ENCODE measurements at places on chromosomes 13 and 19. TPM values are rescaled to one million over a fixed set of nuclear protein-coding genes. Genes with fewer than 3 reads are reported as not detected.

GRCh38 chr13:110415669-110416068 is 108.6 kb downstream of the COL4A2 start:
- DNase-seq: no peak

GRCh38 chr19:47221890-47222289 is 9.1 kb downstream of the BBC3 start:
- no peak for DNase-seq

Gene PTGIR
- 23.2 TPM for total RNA-seq

Gene NLRP11
- total RNA-seq: not detected

Gene ATXN8OS
- not detected for total RNA-seq

GRCh38 chr13:50261130-50261901 is 246.1 kb downstream of the KCNRG start:
- no peak for DNase-seq

DNA sequence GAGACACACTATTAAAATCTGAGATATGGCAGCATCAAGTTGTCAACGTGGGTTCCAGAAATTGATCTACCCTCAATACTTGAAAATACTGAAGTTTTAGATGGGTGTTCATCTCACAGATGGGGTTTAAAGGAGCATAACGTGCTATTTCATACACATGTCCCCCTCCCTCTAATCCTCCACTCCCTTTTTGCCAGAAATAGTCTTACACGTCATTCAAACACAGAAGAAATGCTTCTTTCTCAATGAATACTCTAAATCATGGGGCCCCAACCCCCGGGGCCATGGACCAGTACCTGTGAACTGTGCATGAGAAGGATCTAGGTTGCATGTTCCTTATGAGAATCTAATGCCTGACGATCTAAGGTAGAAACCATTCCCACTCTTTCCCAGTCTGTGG is 19.6 kb downstream of the KLF12 start:
- no peak for DNase-seq

Gene MBD3L4
- total RNA-seq: not detected

GRCh38 chr13:27117952-27118351 is 53.7 kb downstream of the USP12 start:
- DNase-seq: no peak

- DNase-seq: no peak
Observed at GRCh38 chr13:102012299-102013293, 389.3 kb downstream of the FGF14 start.

GRCh38 chr13:111029957-111030609 is 85.0 kb upstream of the ARHGEF7 start:
- DNase-seq: no peak

GRCh38 chr13:113995051-113995601 is 21.2 kb upstream of the C13orf46 start:
- no peak for DNase-seq

- no peak for DNase-seq
Observed at GRCh38 chr19:28307963-28308362, 905.0 kb downstream of the UQCRFS1 start.

- peak; percentile 73 for DNase-seq
Observed at GRCh38 chr13:19864024-19864745, 736 bp upstream of the ZMYM5 start.

DNA sequence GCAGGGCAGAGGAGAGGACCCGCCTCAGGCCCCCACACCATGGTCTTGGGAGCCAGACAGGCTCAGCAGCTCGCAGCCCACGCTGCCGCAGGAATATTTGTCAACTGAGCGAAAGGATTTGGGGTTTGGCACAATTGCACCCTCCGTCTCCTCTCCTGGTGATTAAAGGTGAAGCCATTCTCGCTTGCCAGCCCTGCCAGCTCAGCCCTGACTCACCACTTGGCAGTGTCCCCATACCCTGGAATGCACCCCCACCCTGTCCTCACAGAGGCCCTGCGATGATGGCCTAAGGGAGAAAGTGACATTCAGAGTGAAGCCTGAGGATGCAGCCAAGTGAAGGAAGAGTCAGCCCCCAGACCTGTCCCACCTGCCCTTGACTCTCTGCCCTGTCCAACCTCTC is 18.8 kb downstream of the CYTH2 start:
- DNase-seq: peak; percentile 80

DNA sequence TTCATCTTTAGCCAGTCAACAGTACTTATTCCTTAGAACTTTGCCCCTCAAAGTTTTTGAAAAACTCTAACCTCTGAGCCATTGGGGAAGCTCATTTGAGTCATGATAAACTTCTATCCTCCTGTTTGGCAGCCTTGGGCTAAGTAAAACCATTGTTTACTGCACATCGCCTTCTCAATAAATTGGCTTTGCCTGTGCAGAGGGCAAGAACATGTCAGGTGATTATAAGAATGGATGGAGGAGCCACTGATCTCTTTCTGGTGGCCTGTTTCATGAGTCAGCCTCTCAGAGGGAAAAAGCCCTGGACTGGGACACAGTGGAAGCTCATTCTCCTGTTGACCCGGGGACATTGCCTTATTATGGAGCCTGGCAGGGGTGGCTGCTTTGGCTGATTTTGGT is 19.4 kb upstream of the PSG4 start:
- DNase-seq: no peak

- no peak for DNase-seq
Observed at GRCh38 chr19:33514885-33515551, 6.6 kb downstream of the PEPD start.

GRCh38 chr13:88926890-88927502 is 1255.8 kb downstream of the SLITRK5 start:
- no peak for DNase-seq

DNA sequence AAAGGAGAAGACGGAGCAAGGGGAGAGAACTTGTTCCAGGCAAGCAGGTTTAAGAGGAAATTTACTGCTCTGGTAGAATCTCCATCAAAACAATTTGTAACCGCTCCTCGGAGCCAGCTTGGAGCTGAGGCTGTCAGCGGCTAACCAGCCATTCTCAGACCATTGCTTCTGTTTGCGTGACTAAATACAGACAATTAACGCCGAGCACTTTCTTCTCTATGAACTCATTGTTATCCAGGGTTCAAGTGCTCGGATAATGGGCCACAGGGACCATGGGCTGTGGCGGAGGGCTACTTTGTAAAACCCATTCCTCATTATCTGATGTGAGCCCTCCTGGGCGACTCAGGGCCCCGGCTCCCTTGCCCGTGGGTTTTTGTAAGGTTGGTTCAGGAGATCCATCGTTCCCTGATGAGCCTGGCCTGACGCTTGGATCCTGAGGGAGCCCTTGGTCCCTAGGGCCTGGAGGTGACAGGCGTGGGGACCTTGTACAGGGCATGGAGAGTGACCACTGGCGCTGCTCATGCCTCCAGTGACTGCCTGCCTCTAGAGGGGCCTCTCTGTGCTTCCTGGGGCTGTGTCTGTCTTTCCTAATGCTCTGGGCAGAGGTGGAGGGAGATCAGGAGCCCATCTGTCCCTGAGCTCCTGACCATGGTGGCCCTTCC is 61.5 kb upstream of the ZNF536 start:
- DNase-seq: no peak

Gene FAM83E
- total RNA-seq: 0.18 TPM

GRCh38 chr13:54241719-54242118 is 1213.1 kb downstream of the OLFM4 start:
- no peak for DNase-seq

DNA sequence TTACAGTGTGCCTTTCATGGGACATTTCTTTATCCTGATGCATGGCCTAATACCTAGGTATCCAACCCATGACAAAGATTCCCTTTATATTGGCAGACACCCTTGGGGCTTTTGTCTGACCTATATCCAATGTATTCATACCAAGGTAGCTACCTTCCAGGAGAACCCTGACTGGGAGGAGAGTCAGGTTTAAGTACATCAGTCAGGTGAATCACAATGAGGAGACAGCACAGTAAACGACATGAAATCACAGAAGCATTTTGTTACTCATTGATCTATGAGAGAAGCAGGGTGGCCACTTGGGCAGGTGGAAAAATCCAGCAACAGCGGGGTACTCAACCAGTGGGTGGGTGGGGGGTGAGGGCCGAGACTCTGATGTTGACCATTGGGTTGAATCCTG is 527.4 kb upstream of the ATXN8OS start:
- no peak for DNase-seq

Gene SYCN
- total RNA-seq: not detected

Gene LCP1
- total RNA-seq: 0.99 TPM

- no peak for DNase-seq
Observed at GRCh38 chr13:111047326-111047725, 67.8 kb upstream of the ARHGEF7 start.

GRCh38 chr19:23071147-23071511 is 45.7 kb upstream of the ZNF730 start:
- DNase-seq: peak; percentile 3

Gene SCAMP4
- 51.6 TPM for total RNA-seq

DNA sequence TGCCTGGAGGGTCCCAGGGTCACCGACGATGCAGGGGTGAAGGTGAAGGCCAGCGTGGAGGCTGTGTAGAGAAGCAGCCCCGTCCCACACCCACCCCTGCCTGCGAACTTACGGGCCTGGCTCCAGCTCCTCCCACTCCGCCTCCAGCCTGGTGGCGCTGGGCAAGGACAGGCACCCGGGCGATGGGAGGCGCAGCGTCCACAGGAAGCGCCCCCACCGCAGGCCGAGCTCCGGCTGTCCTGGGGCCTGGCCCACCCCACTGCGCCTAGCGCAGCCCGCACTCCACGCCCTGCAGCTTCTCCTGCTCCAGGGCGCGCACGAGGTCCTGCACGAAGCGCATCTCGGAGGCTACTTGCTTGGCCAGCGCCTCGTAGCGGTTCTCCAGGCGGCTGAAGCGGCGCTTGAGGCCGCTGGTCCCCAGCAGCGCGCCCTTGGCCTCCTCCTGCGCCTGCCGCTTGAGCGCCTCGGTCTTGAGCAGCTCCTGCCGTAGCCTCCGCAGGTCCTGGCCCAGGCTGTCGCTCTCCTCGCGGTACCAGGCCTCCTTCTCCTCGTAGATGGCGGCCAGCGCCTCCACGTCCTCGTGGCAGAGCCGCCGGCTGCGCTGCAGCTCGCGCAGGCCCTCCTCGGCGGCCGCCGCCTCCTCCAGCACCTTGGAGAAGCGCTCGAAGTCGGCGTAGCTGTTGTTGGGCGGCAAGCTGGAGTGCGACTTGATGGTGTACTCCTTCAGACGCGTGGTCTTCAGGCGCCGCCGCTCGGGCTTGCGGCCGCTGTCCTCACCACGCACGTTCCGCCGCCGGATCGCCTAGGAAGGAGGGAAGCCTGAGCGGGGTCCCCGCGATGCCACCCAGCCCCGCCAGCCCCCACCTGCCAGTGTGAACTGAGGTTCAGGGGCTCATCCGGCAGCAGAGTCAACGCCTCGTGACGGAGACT is 11.8 kb downstream of the DAPK3 start:
- no peak for DNase-seq

Gene PDCD5
- total RNA-seq: 161 TPM

DNA sequence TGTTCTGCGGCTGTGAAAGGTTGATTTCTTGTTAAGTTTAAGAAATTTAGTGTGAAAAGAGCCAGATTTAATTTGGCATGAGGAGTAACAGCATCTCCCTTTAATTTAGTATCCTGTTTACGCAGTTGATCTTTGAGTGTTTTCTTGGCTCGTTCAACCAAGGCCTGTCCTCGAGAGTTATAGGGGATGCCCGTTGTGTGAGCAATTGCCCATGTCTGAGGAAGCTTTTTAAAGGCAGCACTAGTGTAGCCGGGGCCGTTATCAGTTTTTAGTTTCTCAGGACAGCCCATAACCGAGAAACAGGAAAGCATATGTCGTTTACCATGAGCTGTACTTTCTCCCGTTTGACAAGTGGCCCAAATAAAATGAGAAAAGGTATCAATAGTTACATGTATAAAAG is 47.5 kb upstream of the ZNF43 start:
- no peak for DNase-seq

Gene SIGLEC7
- total RNA-seq: 0.41 TPM

GRCh38 chr13:106352850-106353249 is 182.6 kb downstream of the EFNB2 start:
- DNase-seq: no peak

- no peak for DNase-seq
Observed at GRCh38 chr19:39927076-39927475, 7.4 kb downstream of the FCGBP start.

DNA sequence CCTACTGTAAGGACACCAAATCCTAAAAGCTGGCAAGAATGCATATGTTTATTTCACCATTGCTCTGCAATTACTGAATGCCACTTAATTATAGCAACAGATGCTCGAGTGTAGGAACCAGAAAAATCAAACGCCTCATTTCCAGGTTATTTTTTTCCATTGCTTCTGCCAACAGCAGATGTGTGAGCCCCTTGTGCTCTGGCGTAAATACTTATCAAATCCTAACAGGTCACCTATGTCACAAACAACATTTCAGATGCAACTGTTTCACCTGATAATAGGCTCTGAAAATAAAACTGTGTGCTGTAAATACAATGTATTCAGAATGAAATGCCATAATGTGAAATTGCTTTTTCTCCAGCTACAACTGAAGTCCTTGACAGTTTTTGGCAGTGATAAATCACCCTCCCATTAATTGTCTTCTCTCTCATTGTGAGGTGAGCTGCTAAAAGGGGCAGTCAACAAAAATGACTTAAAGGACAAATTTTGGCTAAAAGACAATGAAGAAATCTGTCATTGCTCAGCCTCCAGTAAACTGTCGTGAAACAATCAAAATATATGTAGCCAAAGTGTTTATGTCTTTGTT is 344.0 kb downstream of the DACH1 start:
- no peak for DNase-seq

DNA sequence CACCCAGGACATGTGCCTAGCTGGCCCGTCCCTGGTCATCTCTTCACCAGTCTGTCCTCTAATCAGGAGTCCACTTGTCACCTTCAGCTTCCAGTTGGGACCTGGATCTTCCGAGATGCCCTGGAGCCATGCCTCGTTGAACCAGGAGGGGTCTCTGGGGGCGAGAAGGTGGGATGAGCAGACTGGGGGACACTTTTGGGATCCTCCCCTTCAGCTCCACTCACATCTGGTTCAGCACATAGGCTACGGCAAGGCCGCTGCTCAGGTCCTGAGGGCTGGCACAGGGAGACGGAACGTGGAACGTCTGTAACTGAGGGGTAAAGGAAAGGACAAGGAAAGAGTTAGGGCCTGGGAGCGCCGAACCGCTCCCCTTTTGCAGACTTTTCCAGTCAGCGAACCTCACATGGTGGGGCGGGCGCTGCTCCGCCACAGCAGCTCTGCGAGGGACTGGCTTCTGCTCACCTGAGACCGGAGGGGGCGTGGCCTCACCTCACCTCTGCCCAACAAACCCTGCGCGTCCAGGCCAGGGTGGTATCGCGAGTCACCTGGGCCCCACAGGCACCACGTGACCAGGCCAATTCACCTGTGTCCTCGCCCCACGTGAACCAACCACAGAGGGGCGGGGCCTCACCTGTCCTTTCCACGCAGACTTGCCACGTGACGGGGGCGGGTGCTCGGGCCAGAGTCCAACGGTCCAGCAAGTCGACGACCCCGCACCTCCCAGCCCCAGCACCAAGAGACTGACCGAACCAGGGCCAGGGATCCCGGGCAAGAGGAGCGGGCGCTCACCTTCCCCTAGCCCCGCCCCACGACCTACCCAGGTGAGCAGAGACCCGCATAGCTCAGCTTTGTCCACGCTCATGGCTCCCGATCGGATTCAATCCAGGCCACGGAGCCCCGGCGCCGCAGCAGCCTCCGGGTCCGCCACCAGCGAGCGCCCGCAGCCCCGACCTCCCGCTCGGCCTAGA is at the start of gene HOOK2:
Gene HOOK2 (minus strand): TSS at position 965 of the 968 bp plus-strand sequence. CDS start 103 bp downstream, at position 862.
- no peak for DNase-seq

GRCh38 chr19:10764340-10764894 is 46.5 kb downstream of the DNM2 start:
- DNase-seq: no peak

- no peak for DNase-seq
Observed at GRCh38 chr13:24230428-24231072, 70.0 kb downstream of the SPATA13 start.

Gene MEIS3
- total RNA-seq: 14.5 TPM
